Foreskin keratinocyte (primary cell): ENCODE measurements at places on chromosomes 2 and 18. TPM values are rescaled to one million over a fixed set of nuclear protein-coding genes. Genes with fewer than 3 reads are reported as not detected.

EIF4E2 gene
- 74.7 and 79.2 TPM in 2 replicates for total RNA-seq

HES6 gene
- 3.2 and 3.4 TPM in 2 replicates for total RNA-seq

- DNase-seq, result no peak
Measured at GRCh38 chr2:86488561-86489250, 47.5 kb downstream of the KDM3A start.

- no peak for DNase-seq
Measured at GRCh38 chr2:123051136-123051535, 974.0 kb upstream of the CNTNAP5 start.

DNA sequence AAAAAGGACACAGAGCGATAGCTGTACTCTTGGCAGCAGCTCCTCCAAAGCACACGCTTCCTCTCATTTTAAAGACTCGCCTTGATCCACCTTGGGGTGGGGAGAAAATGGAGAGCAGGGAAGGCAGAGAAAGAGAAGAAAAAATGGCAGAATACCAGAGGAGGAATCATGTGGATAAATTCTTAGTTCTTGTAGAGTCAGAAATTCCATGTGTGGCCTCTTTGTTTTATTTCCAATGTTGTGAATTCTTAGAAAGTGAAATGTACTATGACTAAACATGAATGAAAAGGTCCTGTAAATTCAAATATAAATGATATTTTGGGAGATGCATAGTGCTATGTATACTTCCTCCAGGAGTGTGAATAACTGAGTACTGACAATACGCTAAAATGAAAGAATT lies 89.7 kb upstream of the SESTD1 start:
- no peak for DNase-seq

- no peak for DNase-seq
Measured at GRCh38 chr2:47019961-47020681, 104.5 kb upstream of the MCFD2 start.

NPPC gene
- not detected in 2 replicates for total RNA-seq

GRCh38 chr2:8346706-8347430 lies 335.0 kb upstream of the ID2 start:
- DNase-seq, result no peak

GRCh38 chr2:221420245-221420644 lies 151.9 kb downstream of the EPHA4 start:
- DNase-seq, result no peak

- no peak for DNase-seq
Measured at GRCh38 chr2:42906557-42907411, 114.4 kb upstream of the HAAO start.

GRCh38 chr2:190970160-190970559 lies 43.8 kb downstream of the STAT1 start:
- no peak for DNase-seq

- DNase-seq, result no peak
Measured at GRCh38 chr2:213251618-213252017, 32.6 kb upstream of the SPAG16 start.
